H9 (cell line): ENCODE measurements at places on chromosomes 4 and X.
A peak's percentile ranks its signal among the peaks of the same experiment; 100 is the strongest.

DNA sequence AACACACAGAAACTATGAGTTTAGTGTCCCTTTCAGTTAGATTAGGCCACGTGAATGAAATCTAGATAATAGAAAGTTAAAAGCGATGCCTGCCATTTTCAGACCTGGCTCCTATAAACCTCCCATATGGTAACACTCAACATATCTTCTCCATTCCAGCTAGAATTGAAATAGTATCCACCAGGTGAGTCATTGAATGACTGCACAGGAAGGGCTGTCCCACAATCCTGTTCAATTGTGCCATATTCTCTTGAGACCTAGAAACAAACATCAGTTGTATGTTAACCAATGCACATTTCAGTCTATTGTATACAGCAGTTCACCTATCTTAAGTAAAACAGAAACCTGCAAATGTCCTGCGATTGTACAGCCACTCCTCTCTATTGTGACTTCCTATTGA, 659.3 kb upstream of the SLIT2 start:
- no peak for DNase-seq

- no peak for DNase-seq
These were observed 620.9 kb upstream of the GALNT7 start for GRCh38 chr4:172547724-172548123.

DNA sequence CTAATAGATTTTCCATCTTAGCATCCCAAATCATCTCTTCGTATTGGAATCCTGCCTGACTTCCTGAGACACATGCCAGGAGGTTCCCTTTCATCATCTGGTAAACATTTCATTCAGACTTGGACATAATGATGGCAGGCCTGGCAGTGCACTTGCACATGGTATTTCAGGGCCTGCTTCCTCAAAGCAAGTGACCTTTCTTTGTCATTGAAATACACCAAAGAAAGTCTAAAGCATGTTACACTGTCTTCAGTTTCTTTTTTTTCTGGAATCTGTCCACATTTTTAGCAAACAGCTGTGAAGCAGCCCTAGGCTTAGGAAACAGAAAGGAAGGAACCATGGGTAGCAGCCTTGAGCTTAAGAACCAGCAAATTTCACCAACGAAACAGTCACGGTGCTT, 205.9 kb upstream of the VCX start:
- DNase-seq, result no peak

DNA sequence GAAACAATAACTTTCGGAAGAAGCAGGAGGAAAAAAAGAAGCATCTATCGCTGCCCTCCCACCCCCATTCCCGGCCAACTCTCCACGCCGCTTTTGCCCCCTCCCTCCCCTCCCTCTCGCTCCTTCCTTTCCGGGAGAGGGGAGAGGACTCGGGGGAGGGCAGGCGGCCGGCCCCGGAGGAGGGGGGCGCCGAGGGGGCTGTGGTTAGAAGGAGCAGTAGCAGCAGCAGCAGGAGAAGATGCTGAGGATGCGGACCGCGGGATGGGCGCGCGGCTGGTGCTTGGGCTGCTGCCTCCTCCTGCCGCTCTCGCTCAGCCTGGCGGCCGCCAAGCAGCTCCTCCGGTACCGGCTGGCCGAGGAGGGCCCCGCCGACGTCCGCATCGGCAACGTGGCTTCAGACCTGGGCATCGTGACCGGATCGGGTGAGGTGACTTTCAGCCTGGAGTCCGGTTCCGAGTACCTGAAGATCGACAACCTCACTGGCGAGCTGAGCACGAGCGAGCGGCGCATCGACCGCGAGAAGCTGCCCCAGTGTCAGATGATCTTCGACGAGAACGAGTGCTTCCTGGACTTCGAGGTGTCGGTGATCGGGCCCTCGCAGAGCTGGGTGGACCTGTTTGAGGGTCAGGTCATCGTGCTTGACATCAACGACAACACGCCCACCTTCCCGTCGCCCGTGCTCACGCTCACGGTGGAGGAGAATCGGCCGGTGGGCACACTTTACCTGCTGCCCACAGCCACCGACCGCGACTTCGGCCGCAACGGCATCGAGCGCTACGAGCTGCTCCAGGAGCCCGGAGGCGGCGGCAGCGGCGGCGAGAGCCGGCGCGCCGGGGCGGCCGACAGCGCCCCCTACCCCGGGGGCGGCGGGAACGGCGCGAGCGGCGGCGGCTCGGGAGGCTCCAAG, 1.3 kb downstream of the PCDH7 start:
- peak; percentile 55 for DNase-seq

- DNase-seq, result no peak
These were observed 46.3 kb downstream of the SULT1E1 start for GRCh38 chr4:69813628-69814027.

DNA sequence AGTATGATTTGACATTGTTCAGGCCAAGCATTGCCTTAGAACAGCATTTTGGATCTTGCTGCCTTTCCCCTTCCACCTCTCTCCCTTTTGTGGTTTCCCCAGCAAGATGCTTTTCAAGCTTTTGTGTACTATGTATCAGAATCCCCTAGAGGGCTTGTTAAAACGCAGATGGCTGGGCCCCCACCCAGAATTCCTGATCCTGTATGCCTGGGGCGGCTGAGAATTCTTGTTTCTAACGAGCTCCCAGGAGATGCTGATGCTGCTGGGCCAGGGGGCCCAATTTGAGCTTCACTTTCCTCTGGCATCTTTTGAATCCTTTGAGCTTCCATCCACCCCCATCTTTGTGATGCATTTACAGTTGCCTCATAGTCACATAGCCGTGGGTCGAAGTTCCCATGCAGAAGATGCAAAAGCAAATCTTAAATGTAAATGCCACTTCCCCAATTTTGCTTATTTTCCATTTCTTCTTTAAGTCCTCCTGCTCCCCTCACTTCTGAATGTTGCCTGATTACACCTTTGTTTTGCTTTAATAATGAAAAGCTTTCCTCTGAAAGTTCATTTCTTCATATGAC, 18.5 kb downstream of the HCCS start:
- no peak for DNase-seq

DNA sequence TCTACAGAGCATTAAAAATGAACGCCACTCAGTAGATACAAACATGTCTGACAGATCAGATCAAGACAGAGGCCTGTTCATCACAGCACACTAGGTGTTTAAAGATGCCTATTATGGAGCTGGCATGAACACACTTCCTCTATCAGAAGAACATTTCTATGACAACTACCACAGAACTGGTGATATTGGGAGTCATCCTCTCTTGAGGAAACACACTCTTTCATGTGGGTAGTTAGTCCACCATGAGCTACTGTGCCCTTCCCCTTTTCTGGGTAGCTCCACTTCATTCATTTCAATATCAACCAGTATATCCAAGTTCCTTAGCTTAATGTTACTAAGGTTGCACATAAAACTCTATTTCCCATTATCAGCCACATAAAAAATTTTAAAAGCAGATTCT, 46.7 kb downstream of the MAOB start:
- no peak for DNase-seq

DNA sequence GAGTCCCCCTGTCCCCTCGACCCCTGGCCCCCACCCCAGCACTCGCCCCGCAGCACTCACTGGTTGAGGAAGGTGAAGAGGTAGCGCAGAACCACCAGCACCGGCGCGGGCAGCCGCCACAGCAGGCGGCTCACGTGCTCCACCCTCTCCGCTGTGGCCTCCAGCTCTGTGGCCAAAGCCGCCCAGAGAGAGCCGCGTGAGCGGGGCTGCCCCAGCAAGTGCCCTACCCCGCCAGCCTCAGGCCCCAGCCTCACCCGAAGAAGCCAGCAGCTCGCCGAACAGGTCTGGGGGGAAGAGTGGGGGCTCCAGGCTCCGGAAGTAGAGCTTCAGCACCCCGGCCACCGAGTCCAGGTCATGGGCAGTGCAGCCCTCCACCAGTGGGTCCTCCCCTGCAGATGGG, 6.0 kb downstream of the AVPR2 start:
- DNase-seq, result no peak

DNA sequence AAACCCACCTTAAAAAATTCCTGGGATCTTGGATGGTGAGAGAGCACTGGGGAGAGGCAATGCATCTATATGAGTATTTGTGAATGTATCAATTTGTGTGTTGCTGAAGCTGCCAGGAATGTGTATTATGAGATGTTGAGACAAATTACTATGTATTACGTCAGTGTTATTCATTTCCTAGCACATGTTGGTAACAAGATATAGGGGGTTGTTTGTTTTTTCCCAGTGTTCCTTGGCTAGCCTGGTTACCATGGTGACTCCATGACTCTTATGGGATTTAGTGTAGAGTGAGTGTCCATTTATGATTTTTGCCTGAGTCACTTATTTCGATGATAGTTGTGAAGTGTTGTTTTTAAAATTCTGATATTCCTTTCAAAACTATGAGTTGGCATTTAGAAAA, 65.6 kb downstream of the RAB40A start:
- no peak for DNase-seq

- DNase-seq, result no peak
These were observed 23.6 kb downstream of the MGST2 start for GRCh38 chr4:139689093-139689722.
